ENCODE measurements at places on chromosomes 3 and 15. TPM values are rescaled to one million over a fixed set of nuclear protein-coding genes. Genes with fewer than 3 reads are reported as not detected.

- no peak for DNase-seq
Measured at GRCh38 chr15:98875309-98875708, 132.3 kb downstream of the PGPEP1L start.

UBAP1L gene
- 1.2 TPM for total RNA-seq

DNA sequence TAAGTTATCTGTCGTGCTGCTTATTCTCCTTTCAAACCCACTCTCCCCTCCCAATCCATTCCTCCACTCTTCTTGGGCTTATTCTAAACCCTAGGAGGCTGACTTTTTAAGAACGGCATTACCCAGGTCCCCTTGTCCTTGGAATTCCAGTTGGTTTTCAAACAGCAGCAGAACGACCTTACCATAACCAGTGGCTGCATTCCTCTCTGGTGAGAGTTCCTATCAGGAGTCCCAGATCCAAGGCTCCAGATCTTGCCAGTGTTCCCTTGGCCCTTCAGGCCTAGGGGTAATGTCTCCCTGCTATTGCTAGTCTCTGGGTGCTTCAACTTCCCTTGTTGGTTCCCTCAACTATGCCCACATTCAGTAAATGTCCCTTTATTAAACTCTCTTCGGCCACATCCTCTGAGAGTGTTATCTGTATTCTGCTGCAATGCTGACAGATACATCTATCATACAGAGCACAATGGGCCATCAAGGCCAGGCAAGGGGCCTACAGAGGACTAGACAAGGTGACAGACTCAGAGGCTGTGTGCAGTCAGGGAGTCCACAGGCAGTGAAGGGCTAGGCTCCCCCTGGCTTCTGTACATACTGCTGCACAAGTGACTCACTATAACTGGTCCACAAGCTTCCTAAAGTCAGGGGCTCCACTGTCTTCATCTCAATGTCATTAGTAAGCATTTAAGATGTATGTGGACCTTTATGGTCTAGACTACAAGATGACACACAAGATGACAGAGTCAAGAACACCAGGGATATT, 10.1 kb downstream of the LYSMD2 start:
- no peak for DNase-seq

ABI3BP gene
- total RNA-seq, result 34.6 TPM

CCDC39 gene
- total RNA-seq, result not detected

AGBL1 gene
- 0.24 TPM for total RNA-seq

DNA sequence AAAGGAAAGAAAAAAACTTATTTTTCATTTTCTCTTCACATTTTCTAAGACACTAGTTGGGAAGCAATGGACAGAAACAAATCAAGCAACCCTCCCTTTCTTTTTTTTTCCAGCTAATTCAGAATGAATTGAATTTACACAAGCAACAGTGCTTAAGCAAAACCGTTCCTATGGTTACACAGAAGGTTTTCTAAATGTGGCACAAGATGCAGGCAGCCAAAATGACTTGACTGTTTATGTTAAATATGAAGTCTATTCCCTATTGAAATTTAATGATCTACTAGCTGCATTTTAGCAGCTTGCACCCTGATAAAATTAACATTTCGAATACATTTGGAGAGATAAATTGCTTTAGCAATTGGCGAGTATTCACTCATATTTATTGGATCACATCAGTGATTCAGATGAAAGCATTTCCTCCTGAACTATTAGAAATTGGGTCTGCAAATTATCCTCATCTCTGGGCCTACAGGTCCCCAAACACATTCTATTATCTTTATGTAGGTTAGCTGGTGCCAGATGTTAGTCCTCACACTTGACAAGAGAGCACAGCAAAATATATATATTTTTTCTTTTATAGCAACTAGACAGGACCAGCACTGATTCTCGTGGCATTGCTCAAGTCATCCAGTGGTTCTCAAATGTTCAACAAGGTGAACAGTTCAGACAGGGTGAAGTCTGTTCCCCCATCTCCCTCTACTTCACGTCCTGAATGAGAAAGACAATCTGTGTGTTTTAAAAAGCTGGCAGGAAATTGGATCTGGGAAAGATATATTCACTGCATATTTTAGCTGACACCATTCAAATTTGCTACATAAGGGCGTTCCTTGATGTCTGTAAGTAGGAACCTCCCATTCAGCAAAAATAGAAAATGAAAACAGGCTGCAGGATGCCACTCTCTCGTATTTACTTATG, 463.6 kb upstream of the KCNMB2 start:
- no peak for DNase-seq

GRCh38 chr15:100215031-100215842, 126.5 kb downstream of the ADAMTS17 start:
- no peak for DNase-seq

- DNase-seq, result no peak
Measured at GRCh38 chr3:24944805-24945520, 450.3 kb upstream of the THRB start.

DNA sequence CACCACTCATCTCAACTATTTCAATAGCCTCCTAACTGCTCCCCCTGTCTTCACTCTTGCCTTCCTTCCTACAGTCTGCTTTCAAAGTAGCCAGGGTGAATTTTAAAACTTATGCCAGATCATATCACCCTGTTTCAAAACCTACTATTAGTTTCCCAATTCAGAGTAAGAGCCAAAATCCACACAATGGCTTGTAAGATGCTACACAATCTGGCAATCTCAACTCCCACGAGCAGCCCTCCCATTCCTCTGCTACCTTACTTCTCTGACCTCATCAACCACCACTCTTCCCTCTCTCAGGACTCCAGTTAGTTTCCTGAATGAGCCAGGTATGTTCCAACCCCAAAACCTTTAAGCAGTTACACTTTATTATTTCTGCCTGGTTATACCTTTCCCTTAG, 62.5 kb downstream of the VPS13C start:
- DNase-seq, result no peak

SLC12A1 gene
- total RNA-seq, result not detected

GRCh38 chr15:66138892-66139590, 114.5 kb downstream of the MEGF11 start:
- DNase-seq, result no peak

DNA sequence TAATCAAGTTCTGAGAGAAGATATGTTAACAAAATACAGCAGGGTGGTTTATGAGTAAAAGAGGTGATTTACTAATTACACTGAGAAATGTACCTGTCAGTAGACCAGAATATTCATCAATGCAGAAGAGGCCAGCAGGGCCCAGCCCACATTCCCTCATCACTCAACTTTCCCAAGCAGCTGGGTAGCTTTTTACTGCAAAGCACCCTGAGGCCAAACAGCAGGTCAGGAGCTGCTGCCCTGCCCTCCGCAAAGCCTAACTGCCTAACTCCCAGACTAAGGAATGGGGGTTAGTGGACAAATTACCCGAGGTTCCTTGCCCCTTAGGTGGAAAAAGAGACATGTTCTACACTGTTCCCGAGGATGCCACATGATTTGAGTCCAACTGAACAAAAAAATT, 108.2 kb downstream of the TBL1XR1 start:
- DNase-seq, result no peak

- DNase-seq, result no peak
Measured at GRCh38 chr3:81502236-81502635, 259.2 kb downstream of the GBE1 start.

FAM3D gene
- total RNA-seq, result 646 TPM

GRCh38 chr3:120370463-120370862, 21.3 kb upstream of the LRRC58 start:
- DNase-seq, result no peak

ZMYND10 gene
- 0.37 TPM for total RNA-seq

DNA sequence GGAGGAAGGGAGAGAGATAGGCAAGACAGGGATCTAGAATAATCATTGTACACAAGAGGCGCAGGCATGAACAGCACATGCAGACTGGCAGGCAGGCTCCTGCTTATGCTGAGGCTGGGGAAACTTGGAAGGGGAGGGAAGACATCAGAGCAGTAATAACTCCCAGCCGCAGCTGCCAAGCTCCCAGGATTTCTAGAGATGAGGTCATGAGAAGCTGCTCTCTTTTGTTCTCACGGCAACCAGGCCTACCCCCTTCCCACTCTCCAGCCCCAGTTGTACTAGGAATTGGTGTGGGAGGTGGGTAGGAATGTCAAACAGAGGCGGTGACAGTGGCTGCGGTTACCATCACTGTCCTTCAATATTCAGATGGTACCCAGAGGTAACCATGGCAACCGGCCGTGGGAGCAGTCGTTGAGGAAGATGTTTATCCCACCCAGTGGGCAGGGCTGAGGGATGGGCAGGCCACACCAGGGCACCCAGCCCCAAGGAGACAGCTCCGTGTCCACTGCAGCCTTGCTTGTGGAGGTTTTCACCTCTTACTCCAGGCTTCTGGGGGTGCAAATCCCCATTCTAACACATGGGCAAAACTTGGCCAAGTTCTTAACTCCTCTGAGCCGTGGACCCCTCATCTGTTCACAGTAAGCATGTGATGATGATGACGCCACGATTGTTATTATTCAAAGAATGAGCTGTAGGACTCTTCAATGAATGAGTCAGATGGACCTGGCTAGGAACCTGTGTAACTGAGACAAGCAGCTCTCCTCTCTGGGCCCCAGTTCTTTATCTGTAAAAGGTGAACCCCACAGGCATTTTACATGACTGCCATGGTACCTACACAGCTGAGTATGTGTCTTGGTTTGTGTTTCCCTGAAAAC, 360.8 kb upstream of the PROK2 start:
- DNase-seq, result no peak

DNA sequence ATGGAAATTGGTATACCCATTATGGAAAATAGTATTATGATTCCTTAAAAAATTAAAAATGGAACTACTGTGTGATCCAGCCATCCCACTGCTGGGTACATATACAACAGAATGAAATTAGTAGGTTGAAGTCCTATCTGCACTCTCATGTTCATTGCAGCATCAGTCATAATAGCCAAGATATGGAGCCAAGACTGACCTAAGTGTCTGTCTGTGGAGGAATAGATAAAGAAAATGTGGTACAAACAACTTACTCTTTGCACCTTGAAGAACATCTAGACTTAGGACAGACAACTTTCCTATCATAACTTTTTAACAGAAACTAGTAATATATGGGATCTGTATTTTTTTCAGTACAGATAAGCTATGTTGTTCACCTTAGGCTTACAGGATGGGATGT, 30.0 kb upstream of the PPARG start:
- DNase-seq, result no peak
